Activated CD4-positive, alpha-beta T cell treated with anti-CD3 and anti-CD28 coated beads, Interleukin-10, Interleukin-2, amounts not matched to agents 100 ng/mL and 50 ng/mL, durations not matched to agents 16 hours and 8 hours (primary cell): ENCODE measurements at places on chromosomes 12 and 14.

DNA sequence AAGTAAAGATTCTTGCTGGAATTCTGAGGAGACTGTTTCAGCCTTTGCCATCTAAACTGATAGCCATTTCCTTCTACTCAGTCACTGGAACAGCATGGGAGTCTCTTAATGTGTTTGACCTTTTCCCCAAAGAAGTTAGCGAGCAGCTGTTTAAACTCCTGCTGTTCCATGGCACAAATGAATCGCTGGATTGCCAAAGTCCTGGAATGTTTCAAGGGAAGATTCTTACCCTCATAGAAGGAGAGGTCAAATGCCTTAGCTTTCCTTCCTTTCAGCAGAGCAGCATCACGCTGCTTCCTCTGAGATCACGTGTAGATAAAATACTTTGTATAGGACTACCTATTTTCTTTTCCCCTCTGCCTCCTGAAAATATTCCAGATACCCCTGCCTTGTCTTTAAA is 10.5 kb upstream of the NR2C1 start:
- DNase-seq: no peak

DNA sequence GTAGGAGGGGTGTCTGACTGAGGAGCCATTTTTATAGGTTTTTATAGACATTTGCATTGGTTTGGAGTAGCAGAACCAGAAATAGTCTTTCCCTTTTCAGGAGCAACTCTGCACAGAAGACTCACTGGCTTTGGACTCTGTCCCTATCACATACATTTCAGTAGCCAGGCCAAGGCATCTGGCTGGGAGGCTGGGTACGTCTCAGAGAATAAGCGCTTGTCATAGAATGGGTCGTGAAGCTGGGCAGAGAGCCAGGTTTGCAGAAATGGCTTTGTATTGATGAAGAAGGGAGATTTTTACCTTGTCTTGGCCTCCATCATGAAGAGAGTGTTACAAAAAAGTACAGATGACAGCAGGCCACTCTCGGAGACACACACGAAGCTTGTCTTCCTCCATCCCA is 98.6 kb downstream of the CACNA1C start:
- no peak for DNase-seq

DNA sequence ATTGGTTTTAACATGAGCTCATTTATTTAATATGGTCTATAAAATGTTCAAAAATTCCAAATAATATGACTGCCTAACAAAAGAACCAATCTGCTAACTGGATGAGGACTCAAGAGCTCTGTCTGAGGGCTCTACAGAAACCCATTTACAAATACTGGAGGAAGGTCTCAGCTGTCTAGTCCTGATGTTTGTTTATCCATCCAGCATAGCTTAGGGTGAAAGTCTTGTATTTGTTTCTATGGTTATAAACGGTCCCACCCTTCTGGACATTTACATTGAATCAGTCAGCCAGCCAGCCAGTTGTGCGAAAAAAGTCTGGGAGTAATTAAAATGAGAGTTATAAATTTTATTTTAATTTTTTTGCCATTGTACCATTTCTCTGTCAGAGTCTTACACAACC is 220.7 kb downstream of the BMP4 start:
- no peak for DNase-seq

DNA sequence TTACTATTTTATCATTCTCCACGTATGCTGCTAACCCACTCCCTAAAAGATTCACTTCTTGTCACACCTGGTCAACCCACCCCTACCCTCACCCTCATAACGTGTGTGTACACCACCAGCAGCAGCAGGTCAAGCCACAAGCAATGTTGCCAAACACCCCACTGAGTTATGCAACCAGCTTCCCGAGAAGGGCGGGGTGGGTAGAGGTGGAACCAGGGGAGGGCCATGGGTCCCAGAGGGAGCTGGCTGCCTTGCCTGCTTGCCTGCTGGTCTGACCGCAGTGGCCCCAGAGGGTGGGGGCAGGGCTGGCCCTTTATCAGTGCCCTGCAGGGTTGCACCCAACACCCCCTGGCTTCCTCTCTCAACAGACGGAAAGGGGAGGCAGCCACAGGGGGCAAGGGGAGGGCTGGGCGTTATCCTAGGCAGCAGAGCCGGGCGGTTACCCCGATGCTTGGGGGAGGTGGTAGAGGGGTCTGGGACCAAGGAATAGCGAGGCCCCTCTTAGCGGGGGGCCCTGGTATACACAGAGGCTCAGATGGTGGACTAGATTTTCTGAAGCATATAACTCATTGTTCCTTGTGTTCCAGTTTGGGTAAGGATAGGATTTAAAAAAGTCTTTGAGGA is 3.5 kb upstream of the NFE2 start:
- no peak for DNase-seq

- no peak for DNase-seq
These were observed 7.6 kb downstream of the ITPK1 start for GRCh38 chr14:93108105-93108504.

GRCh38 chr14:61602003-61602732 is 93.1 kb upstream of the HIF1A start:
- no peak for DNase-seq

- DNase-seq: no peak
These were observed 181.1 kb downstream of the PTPN11 start for GRCh38 chr12:112599871-112600270.

DNA sequence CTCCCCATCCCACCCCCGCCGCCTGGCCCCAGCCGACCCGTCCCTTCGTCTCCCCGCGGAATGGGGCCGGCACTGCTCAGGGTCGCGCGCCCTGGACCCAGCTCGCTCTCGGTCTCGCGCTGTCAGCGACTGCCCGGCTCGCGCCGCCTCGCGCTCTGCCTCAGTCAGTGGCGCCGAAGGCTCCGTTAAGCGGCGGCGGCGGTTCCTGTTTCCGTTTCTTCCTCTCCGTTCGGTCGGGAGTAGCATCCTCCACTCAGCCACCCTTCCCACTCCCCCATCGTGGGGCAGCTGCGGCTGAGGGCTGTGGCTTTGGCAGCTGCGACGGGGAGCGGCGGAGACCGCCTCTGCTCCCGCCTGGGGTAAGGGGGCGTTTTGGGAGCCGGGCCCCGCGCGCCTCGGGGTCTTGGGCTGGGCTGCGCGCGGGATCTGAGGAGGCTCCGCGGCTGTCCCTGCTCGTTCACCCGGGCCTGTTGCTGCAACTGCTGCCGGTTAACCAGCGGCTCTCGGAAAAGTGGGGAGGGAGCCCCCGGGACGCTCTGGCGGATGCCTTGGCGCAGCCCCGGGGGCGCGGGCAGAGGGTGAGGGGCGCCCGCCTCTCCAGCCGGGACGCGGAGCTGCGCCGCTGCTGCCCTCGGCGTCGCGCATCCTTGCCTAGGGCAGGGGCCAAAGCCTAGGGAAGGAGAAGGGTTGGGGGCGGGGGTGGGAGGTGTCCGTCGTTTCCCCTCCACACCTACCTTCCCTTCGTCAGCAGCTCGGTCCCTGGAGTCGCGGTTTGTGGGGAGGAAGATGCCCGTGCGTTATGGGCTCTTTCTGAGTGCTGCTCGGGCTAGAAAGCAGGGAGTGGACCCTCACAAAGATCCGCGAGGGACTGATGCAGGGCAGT is 567 bp downstream of the FUT8 start:
- DNase-seq: peak; percentile 47

DNA sequence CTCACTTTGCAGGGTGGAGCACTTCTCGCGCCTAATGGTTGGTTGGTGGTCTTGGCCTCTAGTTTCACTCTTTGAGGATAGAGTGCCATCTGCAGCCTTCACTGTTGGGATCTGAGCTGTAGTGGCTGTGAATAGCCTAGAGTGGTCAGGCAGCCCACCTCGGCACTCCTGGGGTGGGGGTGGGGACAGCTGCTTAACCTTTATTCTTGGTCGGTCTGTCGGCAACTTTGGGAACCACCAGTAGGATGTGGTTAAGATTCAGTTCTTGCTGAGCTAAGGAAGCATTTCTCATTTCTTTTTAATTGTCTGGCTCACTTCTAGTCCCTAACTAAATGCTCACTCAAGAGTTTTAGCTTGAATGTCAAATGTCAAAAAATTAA is 21.1 kb downstream of the TMBIM6 start:
- peak; percentile 37 for DNase-seq

- no peak for DNase-seq
These were observed 4.0 kb downstream of the CHURC1 start for GRCh38 chr14:64918216-64918615.

GRCh38 chr12:26631846-26632245 is 201.1 kb downstream of the ITPR2 start:
- DNase-seq: no peak

DNA sequence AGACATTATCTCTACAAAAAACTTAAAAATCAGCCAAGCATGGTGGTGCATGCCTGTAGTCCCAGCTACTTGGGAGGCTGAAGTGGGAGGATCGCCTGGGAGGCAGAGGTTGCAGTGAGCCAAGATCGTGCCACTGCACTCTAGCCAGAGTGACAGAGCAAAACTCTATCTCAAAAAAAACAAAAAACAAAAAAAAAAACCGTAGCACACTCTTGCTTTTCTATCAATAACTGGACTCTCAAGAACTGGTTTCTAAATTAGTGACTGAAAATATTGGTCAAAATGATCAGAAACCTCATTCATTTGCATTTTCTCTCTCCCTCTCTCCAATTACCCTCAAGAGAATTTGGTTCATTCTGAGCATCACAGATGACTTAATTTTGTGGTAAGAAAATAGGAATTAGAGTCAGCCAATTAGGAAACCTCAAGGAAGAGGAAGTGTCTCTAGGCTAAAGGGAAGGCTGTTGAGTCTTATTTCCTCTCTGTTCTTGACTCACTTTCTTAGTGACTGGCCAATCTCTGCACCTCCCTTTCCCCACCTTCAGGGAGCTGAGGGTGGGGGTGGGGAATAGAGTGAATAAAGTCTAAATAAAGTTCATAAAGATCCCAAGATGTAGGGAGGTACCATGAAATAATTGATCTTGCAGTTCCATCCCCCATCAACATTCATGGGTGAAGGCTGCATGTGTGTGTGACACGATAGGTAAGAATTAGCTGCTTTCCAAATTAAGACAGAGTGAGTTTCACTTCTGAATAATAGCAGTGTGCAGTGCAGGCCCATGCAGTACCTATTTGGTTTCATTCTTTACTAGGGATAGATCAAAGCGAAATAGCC is 6.8 kb upstream of the PSMA6 start:
- peak; percentile 84 for DNase-seq

- no peak for DNase-seq
These were observed 41.0 kb downstream of the DMAC2L start for GRCh38 chr14:50353126-50353525.

GRCh38 chr14:104378698-104379113 is 200.9 kb upstream of the C14orf180 start:
- no peak for DNase-seq

- DNase-seq: no peak
These were observed 104.5 kb upstream of the FRMD6 start for GRCh38 chr14:51547260-51547659.

- no peak for DNase-seq
These were observed 702.9 kb downstream of the TRHDE start for GRCh38 chr12:72974954-72975555.

- DNase-seq: no peak
These were observed 124.7 kb downstream of the DAAM1 start for GRCh38 chr14:59313144-59313651.

GRCh38 chr14:77011245-77011644 is 17.3 kb downstream of the IRF2BPL start:
- DNase-seq: no peak

DNA sequence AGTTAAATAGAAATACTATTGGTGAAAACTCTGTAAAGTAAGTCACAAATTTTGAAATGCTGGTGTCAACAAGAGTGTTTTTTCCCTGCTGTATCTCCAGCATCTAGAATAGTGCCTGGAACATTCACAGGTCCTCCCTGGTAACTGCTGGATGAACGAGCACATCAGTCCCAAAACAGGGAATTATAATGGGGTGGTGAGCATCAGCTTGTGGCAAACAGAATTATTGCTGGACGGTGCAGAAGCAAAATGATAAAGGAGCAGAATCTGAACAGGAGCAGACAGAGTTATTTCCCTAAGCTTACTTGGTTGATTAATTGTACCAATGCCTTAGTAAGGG is 129.9 kb downstream of the GRIP1 start:
- no peak for DNase-seq

- DNase-seq: no peak
These were observed 38.7 kb downstream of the SLC6A12 start for GRCh38 chr12:175250-175649.
